ENCODE measurements at places on chromosomes 13 and 19. TPM values are rescaled to one million over a fixed set of nuclear protein-coding genes. Genes with fewer than 3 reads are reported as not detected.

MAP4K1 gene
- 7.3 TPM for total RNA-seq

DNA sequence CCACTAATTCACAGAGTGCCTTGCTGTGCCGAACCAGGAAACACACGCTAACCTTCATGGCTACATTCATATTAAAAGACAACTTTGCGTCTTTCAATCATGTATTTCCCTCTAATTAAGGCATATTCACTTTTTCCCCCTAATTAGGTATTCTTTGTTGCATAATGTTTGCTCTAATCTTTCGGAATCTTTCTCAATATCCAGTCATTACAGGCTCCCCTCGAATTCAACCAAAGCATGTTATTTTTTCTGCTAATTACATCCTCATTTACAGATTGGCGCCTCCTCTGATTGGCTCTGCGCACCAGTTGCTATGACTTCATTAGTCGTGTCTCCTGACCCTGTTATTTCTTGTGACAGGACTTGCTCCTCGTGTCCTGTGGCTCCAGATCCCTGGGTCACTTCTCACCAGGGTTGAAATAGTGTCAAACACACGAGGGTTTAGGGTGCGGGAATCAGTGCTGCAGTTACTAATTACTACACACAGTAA lies 226.7 kb upstream of the TSHZ3 start:
- H3K4me3 ChIP-seq, result no peak overlapping the region
- H3K27me3 ChIP-seq, result no peaks in the 10 kb centered on the region
- H3K4me1 ChIP-seq, result no peaks in the 10 kb centered on the region
- no peaks in the 10 kb centered on the region for H3K36me3 ChIP-seq
- no peak for DNase-seq

GRCh38 chr19:2026770-2027169 lies 11.3 kb upstream of the BTBD2 start:
- no peaks in the 10 kb centered on the region for H3K4me1 ChIP-seq
- no peak overlapping the region for H3K4me3 ChIP-seq
- H3K27me3 ChIP-seq, result no peaks in the 10 kb centered on the region
- DNase-seq, result no peak

GRCh38 chr13:113722921-113723320 lies 36.1 kb upstream of the TMEM255B start:
- no peak overlapping the region for H3K4me3 ChIP-seq
- H3K4me1 ChIP-seq, result no peaks in the 10 kb centered on the region
- H3K27me3 ChIP-seq, result no peaks in the 10 kb centered on the region
- no peak overlapping the region for H3K27ac ChIP-seq
- DNase-seq, result peak; percentile 27

APLP1 gene
- 12.9 TPM for total RNA-seq

DNA sequence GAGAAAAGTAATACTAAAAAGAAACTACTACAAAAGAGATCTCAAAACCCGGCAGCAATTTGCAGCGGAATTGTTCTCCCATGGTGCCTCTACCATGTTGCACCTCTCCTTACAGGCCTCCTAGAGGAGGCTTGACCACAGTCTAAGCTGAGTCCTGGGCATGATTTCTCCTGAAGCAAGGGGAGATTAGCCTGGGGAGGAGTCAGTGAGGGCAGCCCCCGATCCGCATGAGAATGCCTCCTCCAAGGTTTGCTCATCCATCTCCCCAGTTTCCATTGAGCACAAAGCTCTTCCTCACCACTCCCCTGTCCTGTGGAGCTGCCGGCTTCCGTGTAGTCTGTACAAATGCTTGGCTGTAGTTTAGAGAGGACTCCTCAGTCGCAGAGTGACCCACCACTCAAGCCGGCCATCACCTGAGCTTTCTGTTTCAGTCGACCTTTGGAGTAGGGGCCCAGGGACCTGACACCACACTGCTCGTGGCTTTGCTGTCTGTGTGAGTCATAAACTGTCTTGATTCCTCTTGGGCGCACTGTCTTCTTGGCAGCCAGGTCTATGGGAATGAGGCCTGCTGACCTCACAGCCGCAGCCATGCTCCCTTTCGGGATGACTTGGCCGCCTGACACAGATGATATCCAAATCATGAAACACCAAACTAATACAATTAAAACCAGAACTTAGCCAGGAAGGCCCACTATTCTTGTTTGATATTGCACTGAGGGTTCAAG lies 72.3 kb downstream of the C1QTNF9 start:
- no peaks in the 10 kb centered on the region for H3K4me1 ChIP-seq
- no peaks in the 10 kb centered on the region for H3K27me3 ChIP-seq
- DNase-seq, result no peak
- H3K27ac ChIP-seq, result no peak overlapping the region

DNA sequence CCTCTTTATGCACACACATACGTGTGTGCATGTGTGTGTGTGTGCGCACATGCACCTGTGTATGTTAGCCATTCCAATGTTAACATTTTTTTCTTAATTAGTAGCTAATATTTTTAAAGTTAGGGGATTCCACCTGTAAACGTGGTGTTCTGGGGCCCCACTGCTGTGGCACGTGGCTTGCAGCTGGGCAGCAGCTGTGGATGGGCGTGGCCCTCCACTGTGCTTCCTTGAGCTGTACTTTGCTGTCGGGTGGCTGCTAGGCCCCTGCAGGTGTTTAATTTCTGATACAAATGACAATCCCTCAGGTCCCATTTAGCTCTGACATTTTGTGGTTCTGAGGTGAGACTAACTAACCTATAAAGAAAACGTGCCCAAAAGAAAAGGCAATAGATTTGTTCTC lies 58.9 kb upstream of the GJB6 start:
- no peak overlapping the region for H3K4me3 ChIP-seq
- H3K27me3 ChIP-seq, result no peaks in the 10 kb centered on the region
- DNase-seq, result no peak
- no peak overlapping the region for H3K27ac ChIP-seq

GRCh38 chr19:7393459-7393858 lies 44.7 kb downstream of the ARHGEF18 start:
- no peaks in the 10 kb centered on the region for H3K4me1 ChIP-seq
- no peak overlapping the region for H3K27ac ChIP-seq
- H3K36me3 ChIP-seq, result no peaks in the 10 kb centered on the region
- no peaks in the 10 kb centered on the region for H3K27me3 ChIP-seq
- H3K4me3 ChIP-seq, result no peak overlapping the region
- DNase-seq, result no peak

GRCh38 chr13:112112534-112113276 lies 45.8 kb downstream of the SOX1 start:
- H3K27me3 ChIP-seq, result peaks cover 2% of the 10 kb centered on the region
- H3K4me3 ChIP-seq, result no peak overlapping the region
- no peaks in the 10 kb centered on the region for H3K4me1 ChIP-seq
- H3K36me3 ChIP-seq, result no peaks in the 10 kb centered on the region

GRCh38 chr13:60229708-60230272 lies 66.1 kb upstream of the DIAPH3 start:
- no peaks in the 10 kb centered on the region for H3K4me1 ChIP-seq
- no peak overlapping the region for H3K27ac ChIP-seq
- no peaks in the 10 kb centered on the region for H3K27me3 ChIP-seq
- H3K4me3 ChIP-seq, result no peak overlapping the region
- no peak for DNase-seq
- no peaks in the 10 kb centered on the region for H3K36me3 ChIP-seq

GRCh38 chr19:5877882-5878281 lies 7.5 kb upstream of the FUT5 start:
- H3K4me1 ChIP-seq, result no peaks in the 10 kb centered on the region
- H3K36me3 ChIP-seq, result no peaks in the 10 kb centered on the region
- no peak overlapping the region for H3K4me3 ChIP-seq
- H3K27ac ChIP-seq, result no peak overlapping the region
- no peak for DNase-seq
- no peaks in the 10 kb centered on the region for H3K27me3 ChIP-seq
